ENCODE measurements at places on chromosomes 1 and 21.

- DNase-seq = no peak
Measured at GRCh38 chr1:78003070-78003746, 1.5 kb upstream of the DNAJB4 start.

DNA sequence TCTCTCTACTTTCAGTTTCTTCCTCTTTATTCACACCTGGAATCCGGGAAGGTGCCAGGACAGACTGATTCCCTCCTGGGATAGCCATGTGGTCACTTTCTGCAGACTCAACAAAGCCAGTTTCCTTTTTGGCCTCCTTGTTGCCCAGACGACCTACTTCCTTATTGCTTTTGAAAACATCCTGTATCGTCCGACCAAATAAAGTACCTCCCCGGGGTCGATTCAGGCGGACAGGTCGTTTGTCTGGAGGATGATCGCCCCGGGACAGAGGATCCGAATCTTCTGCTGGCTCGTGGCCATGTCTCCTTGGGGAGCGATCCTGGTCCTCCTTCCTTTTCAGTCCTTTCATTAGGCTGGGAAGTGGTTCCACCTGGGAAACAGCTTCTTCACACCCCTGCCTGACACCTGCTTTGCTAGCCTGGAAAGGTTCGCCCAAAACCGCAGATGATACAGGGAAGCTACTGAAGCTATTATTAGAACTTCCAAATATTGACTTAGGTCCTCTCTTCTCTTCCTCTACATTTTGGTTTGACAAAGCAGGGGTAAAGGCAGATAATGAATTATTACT lies 1.2 kb downstream of the MCM3AP start:
- no peak for DNase-seq

DNA sequence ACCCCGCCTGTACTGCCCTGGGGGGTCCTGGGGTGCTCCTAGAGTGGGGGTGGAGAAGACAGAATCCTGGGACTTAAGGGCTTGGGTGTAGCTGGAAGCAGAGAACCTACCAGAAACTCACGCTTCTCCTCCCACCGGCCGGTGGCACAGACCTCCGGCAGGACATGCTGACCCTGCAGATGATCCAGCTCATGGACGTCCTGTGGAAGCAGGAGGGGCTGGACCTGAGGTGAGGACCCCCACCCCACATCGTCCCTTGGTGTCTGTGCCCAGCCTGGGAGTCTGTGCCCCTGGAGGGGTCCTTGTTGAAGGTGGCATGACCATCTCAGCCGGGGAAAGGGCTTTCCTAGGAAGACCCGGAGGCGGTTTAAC lies 70.8 kb downstream of the PIK3CD start:
- no peak for DNase-seq

DNA sequence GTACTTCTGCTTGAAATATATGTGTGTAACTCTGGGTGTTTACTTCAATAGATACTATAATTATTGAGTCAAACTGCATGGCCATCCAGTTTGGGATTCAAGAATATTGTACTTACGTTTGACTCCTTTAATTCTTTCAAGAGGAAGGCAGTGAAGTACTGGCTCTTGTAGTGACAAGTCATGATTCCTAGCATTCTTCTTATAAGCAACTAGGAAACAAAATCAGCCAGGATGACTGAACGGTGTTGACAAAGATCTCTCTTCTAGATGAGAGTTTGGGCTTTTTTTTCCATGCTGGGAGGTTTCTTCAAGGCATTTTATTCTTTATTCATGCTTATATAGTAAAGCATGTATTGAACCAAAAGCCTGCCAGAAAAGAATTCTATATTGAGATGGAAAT lies 58.3 kb downstream of the CLEC20A start:
- DNase-seq = no peak
